ENCODE measurements at places on chromosomes 2 and 18. TPM values are rescaled to one million over a fixed set of nuclear protein-coding genes. Genes with fewer than 3 reads are reported as not detected.

The PKDCC gene
- total RNA-seq = 74.7 TPM

The C1GALT1C1L gene
- 0.48 TPM for total RNA-seq

The LDLRAD4 gene
- 23.3 TPM for total RNA-seq

GRCh38 chr18:8688216-8688800 lies 17.0 kb upstream of the MTCL1 start:
- DNase-seq = no peak

- no peak for DNase-seq
Observed at GRCh38 chr2:191907091-191907490, 60.2 kb upstream of the CAVIN2 start.
